ENCODE measurements at places on chromosomes 2 and 18. TPM values are rescaled to one million over a fixed set of nuclear protein-coding genes. Genes with fewer than 3 reads are reported as not detected.

- no peak for DNase-seq
Observed at GRCh38 chr2:119521433-119522050, 2.7 kb downstream of the SCTR start.

DNA sequence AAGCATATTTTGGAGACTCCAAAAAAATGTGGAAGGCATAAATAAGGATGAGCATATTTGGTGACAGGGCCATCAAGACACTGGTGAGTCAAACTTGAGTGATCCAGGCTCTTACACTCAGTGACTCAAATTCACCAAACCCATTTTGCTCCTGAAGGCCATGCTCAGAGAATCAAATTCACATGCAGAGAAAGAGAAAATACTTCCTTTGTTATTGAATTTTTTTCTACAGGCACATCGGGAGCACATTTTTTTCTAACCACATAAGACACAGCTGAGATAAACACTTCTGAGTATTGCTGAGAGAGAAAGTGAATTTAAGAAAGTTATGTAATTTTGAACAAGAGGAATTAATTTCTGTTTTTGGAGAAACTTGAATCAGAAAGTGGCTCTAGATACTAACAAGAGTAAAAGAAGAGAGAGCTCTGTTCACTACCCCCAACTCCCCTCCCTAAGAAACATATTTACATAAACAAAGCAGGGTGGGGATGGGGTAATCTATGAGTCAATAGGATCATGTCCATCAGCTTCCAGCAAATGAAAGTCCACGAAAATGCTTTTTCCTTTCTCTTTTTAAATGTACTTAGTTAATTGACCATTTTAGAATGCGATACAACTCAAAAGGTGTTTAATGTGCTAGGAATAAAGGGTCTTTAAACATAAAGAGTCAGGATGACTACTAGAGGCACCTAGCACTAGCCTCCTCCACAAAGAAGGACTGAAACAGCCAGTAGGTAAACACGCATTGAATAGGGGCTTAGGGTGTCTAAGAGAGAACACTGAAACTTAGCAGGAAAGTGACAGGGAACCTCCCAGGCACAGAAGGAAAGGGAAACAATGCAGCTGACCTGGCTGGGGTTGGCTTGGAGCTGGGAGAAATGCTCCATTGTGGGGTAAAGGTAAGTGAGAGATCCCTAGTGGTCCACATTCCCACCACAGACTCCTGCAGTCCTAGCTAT is 152.3 kb downstream of the KCNE4 start:
- DNase-seq: no peak

DNA sequence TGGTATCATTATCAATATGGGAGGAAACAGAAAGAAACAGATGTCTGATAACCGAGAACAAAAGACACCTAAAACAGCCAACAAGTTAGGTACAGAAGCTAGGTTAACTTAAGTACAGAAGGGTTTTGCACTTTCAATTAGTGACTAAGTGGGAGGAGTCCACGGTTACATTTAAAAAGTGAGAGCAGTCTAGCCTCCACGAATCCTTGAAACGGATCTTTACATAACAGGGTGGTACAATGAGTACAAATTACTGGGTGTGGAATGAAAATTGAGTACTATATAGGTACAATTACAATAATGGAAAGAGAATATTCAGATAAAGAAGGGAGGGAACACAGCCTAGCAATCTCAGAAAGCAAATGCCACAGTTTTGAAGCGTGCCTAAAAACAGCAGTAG is 76.6 kb downstream of the TLK1 start:
- no peak for DNase-seq

SLC9A4 gene
- 0.22 TPM for polyA plus RNA-seq

GRCh38 chr18:63051928-63052327 is 267.6 kb downstream of the BCL2 start:
- DNase-seq: no peak

GRCh38 chr18:59270689-59271257 is 2.5 kb downstream of the RAX start:
- no peak for DNase-seq

UNC80 gene
- 0.13 TPM for polyA plus RNA-seq

GRCh38 chr2:232927793-232928550 is 57.9 kb downstream of the SNORC start:
- DNase-seq: no peak

DNA sequence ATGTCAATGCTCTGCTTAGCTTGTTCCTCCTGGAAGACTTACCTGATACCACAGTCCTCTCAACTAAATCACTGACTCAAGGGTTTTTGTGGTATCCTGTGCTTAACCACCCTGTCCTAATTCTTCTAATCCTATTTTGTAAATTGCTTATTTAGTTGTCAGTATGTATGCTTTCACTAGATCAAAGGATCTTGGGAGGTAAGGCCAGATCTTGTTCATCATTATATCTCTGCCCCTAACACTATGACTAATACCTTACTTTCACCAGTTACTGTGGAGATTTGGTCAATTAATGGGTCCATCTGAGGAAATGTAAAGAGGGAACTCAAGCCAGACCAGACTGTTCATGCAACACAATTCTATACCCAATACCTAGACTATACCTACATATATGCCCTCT is 203.2 kb downstream of the GULP1 start:
- DNase-seq: no peak

CD8A gene
- polyA plus RNA-seq: 2.1 TPM

DNA sequence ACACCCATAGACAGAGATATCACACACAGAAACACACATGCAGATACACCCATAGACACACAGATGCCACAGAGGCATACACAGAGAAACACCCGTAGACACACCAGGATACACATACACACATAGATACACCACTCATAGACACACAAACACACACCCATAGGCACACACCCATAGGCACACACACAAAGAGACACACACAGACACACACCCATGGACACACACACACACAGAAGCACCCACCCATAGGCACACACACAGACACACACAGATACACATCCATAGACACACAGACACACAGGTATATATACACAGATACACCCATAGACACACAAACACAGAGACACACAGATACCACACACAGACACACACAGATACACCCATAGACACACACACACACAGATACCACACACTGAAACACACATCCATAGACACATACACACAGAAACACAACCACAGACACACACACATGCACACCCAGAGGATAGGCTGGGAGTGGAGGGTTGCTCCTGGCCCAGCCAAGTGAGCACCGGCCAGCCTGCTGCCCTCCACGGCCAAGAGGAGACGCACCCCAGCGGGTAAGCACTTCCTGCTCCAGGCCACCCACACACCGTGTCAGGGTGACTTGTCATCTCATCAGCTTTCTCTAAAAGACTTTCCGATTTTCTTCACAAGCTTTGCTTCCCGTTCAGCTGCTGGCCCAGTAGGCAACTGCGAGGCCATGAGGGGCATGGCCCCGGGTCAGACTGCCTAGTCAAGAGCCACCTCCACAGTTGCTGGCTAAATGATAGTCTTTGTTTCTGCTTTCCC is 14.1 kb upstream of the CNNM3 start:
- DNase-seq: no peak

DNA sequence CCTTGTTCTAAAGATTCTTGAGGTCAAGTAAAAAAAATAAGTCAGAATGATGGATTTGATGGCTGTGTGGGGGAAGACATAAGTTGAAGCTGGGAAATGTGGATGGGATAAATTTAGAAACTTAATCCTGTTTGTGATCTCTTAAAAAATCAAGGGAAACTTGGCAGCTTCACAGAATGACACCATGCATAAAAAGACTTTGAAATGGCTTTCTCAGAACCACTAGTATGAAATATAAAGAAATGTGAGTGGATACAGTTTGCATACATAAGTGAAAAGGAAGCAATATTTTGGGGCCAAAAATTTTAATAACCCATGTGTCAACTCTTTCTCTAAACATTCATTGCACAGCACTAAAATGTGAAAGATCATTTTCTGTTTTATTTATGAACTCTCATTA is 21.7 kb downstream of the CDH19 start:
- no peak for DNase-seq

SLC16A14 gene
- 4.9 TPM for polyA plus RNA-seq

- DNase-seq: no peak
Observed at GRCh38 chr2:230412846-230413245, 3.2 kb upstream of the SP100 start.

- no peak for DNase-seq
Observed at GRCh38 chr2:168432565-168433186, 23.4 kb upstream of the CERS6 start.

DNA sequence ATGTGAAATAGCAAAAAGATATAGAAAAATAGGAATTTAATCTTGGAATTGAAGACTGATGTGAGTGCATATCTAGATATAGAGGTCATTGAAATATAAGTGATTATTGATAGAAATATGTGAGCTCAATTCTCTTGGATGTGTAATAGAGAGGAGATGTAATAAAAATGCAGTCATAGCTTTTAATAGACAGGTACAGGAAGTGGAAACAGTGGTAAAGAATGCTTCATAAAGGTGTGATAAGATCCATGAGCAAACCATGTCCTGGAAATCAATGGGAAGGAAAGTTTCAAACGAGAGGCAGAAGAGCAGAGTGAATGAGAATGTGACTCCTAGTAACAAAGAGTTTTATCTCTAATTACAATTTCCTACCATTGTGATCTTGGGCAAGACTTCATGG is 634.7 kb upstream of the ZNF804A start:
- no peak for DNase-seq

DNA sequence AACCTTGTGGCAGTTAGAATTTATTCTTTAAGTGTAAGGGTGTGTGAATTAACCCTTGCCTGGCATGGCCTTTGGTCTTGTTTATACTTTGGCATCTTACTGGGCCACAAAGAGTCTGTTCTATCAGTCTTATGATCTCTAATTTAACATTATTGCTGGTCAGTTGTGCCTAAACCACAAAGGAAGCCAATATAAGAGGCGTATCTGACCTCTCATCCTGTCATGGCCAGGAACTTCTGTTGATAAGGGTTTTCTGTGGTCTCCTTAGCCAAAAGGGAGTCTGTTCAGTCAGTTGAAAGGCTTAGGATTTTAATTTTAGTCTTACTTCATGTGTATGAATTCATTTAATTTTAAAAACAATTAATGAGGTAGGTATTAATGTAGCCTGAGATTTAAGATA is 127.2 kb downstream of the LRRTM4 start:
- DNase-seq: no peak

DNA sequence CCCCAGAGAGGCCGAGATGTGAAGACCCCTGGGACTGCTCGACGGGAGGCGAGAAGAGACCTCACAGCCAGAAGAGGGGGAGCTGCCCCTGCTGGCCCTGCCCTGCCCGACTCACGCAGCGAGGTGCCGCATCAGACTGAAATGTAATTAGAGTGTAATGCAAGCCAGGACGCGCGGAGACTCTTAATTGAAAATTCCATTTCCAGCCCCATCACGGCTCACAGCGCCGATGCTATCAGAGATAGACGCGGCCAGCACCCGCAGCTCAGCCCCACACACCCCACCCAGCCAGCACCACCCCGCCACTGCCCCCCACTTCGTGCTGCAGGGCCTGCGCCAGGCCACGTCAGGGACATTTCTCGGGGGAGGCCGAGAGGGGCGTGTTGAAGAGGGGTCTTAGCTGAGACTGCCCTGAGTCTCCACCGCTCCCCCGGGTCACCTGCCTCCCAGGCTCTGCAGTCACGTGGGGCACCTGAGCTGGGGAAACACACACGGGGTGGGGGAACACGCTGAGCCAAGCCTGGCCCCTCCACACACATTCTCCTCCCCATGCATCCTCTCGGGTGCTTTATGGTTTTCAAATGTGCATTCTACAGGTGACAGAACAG is 78.1 kb downstream of the TEX51 start:
- no peak for DNase-seq

SUCLG1 gene
- 142 TPM for polyA plus RNA-seq

DNA sequence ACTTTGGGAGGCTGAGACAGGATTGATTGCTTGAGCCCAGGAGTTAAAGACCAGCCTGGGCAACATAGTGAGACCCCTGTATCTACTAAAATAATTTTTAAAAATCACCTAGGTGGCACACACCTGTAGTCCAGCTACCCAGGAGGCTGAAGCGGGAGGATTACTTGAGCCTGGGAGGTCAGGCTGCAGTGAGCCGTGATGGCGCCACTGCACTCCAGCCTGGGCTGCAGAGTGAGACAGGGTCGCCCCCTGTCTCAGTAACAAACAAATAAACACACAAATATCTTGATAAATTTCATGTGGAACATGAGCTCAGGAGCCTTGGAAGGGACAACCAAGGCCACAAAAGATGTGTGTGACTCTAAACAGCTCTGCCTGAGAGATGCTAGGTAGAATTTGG is 11.7 kb upstream of the ANKRD53 start:
- DNase-seq: no peak

AGXT gene
- 0.49 TPM for polyA plus RNA-seq

GRCh38 chr18:56278421-56279003 is 359.9 kb downstream of the TXNL1 start:
- no peak for DNase-seq

DNA sequence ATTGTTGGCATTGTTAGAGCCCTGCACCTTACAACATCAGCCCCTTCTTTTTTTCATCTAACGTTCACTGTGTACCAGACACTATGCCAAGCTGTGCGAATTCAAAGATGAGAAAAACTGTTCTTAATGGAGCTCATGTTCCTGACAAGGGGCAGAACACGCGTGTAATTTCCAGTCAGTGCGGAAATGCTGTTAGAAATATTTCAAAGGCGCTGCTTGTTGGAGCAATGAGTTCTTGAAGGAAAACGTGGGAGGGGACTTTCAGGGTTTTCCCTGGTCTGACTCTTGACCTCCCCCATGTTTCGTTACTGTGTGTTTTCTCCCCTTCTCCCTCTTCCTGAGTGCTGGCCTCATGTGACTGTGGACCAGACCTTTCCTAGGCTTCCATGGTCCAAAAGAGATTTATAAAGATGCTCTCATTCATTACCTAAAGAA is 1.5 kb downstream of the MTHFD2 start:
- no peak for DNase-seq

SEMA4C gene
- 80.1 TPM for polyA plus RNA-seq

GRCh38 chr2:169005080-169005598 is 26.0 kb downstream of the ABCB11 start:
- no peak for DNase-seq

DNA sequence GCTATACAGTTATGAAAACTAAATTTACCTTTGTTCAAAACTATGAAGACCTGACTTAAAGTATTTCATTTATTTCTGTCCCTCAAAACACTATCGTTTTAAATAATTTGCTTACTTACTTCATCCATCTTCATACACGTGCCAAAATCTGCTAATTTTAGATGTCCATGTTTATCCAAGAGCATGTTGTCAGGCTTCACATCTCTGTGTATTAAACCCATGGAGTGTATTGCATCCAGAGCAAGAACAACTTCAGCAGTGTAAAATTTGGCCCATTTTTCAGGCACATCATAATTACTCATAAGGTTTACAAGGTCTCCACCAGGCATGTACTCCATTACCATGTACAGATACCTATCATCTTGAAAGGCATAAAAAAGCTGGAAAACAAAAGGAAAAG is 80.3 kb downstream of the SLC66A3 start:
- no peak for DNase-seq
